MM.1S (cell line): ENCODE measurements at places on chromosomes 3 and 15.
A peak's percentile ranks its signal among the peaks of the same experiment; 100 is the strongest.

DNA sequence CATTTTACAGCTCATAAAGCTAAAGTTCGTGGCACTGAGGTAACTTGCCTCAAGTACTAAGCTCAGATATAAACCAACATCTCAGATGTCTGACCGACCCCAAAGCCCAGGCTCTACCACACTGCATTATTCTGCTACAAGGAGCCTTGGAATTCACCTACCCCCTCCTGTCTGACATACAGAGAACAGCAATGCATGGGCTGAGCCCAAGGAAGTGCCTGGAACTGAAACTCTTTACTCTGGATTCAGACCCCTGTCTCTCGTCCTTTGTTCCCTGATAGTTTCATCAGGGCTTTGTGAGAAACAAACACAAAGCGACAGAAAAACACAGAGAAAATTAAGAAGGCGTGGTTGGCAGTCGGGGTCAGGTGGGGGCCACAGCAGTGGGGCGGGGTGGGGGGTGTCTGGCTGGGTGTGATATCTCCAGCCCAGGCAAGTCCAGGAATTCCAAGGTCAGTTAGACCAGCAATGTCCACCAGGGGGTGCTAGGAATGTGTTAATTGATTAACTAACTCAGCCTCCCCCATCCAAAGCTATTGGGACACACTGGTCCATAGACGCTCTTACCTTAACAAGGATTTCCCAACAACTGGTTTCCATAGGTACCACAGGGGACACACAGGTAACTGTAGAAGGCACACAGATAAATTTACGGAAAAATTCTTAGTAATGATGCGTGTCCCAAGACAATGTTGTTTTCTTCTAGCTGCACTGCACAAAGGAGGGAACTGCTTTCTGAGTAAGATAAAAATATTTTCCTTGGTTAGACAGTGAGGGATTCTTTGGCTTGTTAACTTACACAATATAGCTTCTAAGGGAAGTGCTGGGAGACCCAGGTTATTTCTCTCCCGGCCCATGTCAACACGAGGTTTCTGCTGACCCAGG is 18.8 kb upstream of the SSUH2 start:
- peak; percentile 54 for DNase-seq

DNA sequence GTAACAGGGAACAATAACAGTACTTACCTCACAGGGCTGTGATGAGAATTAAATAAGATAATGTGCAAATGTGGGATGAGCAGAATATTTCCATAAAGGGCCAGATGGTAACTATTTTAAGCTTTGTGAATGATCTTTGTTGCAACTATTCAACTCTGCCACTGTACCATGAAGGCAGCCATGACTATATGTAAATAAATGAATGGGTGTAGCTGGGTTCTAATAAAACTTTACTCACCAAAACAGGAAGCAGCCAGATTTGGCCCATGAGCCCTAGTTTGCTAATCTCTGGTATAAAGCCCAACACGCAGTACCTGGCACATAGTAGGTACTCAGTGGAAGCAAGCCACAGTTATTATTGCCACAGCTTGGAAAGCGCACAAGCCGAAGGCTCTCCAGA is 362.7 kb upstream of the PROK2 start:
- DNase-seq: no peak

DNA sequence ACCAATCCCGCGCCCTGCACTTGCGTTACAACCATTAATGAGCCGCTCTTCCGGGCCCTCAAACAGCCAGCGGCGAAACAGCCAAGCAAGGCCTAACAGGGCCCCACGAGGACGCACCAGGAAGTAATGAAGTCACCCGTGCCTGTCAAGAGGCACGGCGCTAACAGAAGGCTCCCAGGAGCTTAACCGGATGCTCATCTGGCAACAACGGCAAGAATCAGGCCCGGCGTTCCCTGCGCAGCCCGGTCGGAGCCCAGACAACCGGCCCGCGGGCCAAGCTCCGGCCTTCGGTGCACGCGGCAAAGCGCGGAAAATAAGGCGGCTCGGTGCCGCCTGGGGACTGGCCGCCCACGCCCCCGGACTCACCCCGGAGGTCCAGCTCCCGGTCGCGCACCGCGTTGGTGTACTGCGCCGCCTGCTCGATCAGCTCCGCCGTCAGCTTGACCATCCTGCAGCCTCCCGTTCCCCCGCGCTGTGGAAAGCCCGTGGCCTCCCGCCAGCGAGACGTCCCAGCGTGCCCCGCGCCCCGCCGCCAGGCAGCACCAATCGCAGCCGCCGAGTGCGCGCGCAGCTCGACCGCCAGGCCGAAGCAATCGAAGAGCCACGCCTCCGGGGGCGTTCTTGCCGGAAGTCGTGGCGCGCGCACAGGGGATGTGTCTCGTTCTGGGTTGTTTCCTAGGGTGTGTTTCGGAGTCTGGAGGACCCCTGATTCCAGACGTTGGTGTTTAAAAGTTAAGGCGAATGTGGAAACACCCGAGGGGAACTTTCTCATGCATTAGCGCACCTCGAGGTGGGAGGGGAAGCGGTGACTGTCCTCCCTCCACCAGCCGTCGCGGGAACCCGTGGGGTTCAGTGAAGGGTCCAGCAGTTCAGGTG is at the start of gene SNRPA1:
TSS of gene SNRPA1 (minus strand) at position 518 of the 876 bp plus-strand sequence. CDS start at position 448, 70 bp downstream.
- DNase-seq: peak; percentile 98

GRCh38 chr15:80403712-80404056 is 498 bp upstream of the ARNT2 start:
- DNase-seq: no peak

GRCh38 chr3:39126532-39127071 is 19.1 kb downstream of the TTC21A start:
- DNase-seq: peak; percentile 38

- DNase-seq: no peak
Measured at GRCh38 chr15:71761649-71762048, 48.7 kb upstream of the NR2E3 start.

DNA sequence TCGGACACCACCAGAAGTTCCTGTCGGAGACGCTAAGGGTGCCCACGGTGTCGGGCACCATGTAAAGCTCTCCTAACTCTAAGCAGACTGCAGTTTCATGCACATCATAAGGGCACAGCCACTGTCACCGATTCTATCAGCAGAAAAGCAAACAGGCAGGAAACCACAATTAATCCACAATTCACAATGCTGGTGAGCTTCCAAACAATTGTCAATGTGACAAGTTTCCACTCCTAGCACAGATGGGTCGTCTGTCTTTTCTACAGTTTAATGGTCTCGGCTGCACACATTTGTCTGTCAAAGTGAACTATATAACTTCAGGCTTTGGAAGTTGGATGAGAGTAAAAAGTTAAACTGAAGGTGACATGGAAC is 8.8 kb upstream of the OCA2 start:
- no peak for DNase-seq

- peak; percentile 86 for DNase-seq
Measured at GRCh38 chr15:90072978-90073640, 29.2 kb downstream of the IDH2 start.

- DNase-seq: no peak
Measured at GRCh38 chr15:75921732-75922703, 18.3 kb downstream of the FBXO22 start.

GRCh38 chr3:67384760-67385397 is 269.5 kb downstream of the SUCLG2 start:
- no peak for DNase-seq

DNA sequence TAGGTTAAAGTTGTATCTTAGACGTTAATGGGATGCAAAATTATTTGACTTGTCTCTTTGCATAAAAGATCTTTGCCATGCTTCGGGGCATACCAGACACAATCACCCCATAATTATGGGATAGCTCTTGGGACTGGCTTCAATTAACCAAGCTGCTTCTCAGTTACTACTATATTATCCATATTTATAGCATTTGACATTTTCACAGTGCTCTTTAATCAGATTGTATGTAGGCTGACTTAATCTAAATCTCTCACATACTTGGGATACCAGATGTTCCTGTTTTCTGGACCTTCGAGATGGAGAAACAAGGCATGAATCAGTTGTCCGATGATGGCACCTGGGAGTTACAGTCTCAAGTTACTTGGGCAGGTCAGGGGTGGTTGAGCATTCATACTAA is 27.2 kb upstream of the ABHD17C start:
- DNase-seq: no peak

- no peak for DNase-seq
Measured at GRCh38 chr3:72739531-72740466, 108.4 kb downstream of the SHQ1 start.

DNA sequence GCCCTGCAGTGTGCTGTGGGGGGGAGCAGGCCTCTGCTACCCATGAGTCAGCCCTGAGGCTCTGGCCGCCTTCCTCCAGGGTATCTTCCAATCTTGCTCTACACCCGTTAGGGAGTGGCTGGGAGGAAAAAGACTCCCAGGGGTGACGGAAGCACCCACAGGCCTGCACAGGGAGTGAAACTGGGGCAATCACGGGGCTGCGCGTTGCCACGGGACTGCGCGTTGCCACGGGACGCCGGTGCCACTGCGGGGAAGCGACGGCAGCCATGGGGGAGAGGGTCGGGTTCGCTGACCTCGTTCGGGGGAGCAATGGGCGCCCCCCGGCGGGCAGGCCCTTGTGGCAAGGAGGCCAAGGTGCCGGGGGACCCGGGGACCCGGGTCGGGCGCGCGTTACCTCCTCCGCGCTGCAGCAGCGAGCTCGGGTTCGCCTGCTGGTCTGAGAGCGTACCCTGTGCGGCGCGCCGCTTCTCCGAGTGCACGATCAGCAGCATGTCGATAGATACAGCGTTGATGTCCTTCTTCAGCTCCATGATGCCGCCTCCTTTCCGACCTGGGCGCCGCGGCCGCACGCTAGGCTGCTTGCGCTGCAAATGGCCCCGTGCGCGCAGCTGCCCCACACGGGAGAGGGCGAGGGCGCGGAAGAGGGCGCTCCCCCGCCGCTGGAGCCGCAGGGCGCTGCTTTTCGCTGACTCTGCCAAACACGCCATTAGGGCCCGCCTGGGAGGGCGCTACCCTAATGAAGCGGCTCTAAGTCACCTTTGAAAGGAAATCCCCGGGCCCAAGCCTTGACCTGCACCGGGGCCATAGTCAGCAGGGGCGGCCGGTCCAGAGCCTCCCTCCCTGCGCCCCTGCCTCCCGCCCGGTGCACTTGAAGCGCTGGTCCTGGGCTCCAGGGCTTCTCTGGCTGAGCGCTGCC is at the start of gene KY:
TSS of gene KY (minus strand) at position 592 of the 916 bp plus-strand sequence. CDS start at position 530, 62 bp downstream.
- peak; percentile 80 for DNase-seq

DNA sequence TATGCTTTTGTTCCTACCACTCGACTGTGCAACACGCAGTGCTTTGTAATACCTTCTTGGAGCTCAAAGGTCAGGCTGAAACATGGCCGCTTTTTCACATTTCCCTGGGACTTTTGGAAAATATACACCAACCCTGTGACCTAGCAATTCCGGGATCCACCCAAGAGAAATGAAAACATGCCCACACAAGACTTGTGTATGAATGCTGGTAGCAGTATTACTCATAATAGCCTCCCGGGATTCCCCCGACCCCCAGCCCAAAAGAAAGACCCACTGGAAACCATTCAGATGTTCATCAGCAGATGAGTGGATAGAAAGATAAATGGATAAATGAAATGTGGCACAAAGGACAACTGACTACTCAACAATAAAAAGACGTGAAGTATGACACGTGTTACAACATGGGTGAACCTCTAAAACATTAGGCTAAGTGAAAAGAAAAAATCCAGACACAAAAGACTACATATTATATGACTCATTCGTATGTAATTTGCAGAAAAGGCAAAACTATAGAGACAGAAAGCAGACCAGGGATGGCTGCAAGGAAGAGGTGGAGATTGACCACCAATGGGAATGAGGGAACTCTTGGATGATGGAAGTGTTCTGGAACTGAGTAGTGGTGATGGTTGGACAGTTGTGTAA is 104.1 kb downstream of the PGPEP1L start:
- DNase-seq: no peak

DNA sequence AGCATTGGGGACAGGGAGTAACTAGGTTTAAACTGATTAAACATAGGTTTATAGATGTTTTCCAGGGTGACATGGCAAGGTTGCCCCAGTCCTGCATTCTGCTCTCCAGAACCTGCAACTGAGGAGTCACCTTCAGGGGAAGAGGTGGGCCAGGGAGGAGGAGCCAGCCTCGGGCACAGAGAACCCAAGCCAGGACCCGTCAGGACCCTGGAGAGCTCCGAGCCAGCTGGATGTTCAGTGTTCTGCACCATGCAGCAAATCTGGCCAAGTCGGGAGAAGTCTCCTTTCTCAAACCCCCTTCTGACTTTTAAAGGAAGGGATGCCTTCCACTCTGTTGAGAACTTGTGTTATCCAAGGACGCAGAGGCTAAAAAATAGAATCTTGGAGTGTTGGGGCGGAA is 62.1 kb upstream of the SLC6A11 start:
- peak; percentile 46 for DNase-seq
